ENCODE measurements at places on chromosomes 5 and 9. TPM values are rescaled to one million over a fixed set of nuclear protein-coding genes. Genes with fewer than 3 reads are reported as not detected.

Gene ACER2
- total RNA-seq: 9.5 TPM

Gene SLC6A19
- total RNA-seq: not detected

Gene TAL2
- total RNA-seq: not detected

Gene B4GALT1
- 19.8 TPM for total RNA-seq

- no peaks in the 10 kb centered on the region for H3K36me3 ChIP-seq
- H3K4me1 ChIP-seq: peaks cover 56% of the 10 kb centered on the region
- no peaks in the 10 kb centered on the region for H3K27me3 ChIP-seq
- H3K4me3 ChIP-seq: no peak overlapping the region
- no peak for DNase-seq
These were observed 39.9 kb downstream of the KIF4B start for GRCh38 chr5:155053501-155053900.

GRCh38 chr5:43412644-43413043 is 453 bp upstream of the CCL28 start:
- H3K36me3 ChIP-seq: no peaks in the 10 kb centered on the region
- H3K27me3 ChIP-seq: peaks cover 3% of the 10 kb centered on the region
- peaks cover 6% of the 10 kb centered on the region for H3K4me1 ChIP-seq
- H3K27ac ChIP-seq: no peak overlapping the region

Gene FAM151B
- 0.48 TPM for total RNA-seq

GRCh38 chr9:114428466-114428865 is 40.7 kb upstream of the AKNA start:
- H3K36me3 ChIP-seq: no peaks in the 10 kb centered on the region
- H3K27me3 ChIP-seq: no peaks in the 10 kb centered on the region
- no peak overlapping the region for H3K27ac ChIP-seq
- no peak for DNase-seq

Gene DMRT2
- total RNA-seq: not detected

GRCh38 chr9:37512437-37512836 is 26.7 kb downstream of the POLR1E start:
- H3K4me1 ChIP-seq: peaks cover 9% of the 10 kb centered on the region
- H3K36me3 ChIP-seq: peaks cover 5% of the 10 kb centered on the region
- H3K27me3 ChIP-seq: no peaks in the 10 kb centered on the region
- no peak for DNase-seq

DNA sequence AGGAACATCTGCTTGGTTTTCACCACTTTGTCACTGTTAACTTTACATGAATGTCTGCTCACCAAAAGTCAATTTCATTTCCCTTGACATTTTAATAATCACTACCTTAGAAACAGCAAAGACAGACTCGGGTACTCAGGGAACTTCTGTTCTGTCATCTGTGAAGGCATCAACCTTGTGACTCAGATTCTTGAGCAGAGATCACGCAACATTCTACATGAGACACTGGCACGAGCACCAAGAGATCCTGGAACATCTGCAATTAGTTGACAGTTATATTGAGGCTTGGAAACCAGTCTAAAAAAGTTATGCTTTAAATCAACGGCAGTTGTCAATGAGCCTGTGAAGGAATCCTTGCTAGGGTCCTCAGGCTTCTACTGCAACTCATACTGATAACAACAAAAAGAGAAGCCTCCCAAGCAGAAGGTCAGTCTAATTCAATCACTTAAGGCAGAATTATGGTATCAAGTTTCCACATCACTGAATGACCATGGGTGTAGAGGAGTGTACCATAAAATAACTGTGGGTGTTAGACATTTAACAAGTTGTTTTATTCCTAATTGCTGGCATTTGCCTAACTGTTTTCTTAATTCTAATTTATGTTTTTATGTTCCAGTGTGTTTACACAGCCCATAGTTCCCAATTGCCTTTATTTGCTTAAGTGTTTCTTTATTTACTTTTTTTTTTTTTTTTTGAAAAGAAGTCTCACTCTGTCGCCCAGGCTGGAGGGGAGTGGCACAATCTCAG is 3.3 kb upstream of the PBX3 start:
- DNase-seq: no peak
- H3K27me3 ChIP-seq: peaks cover 23% of the 10 kb centered on the region
- no peak overlapping the region for H3K4me3 ChIP-seq
- peaks cover 1% of the 10 kb centered on the region for H3K36me3 ChIP-seq
- H3K4me1 ChIP-seq: peaks cover 15% of the 10 kb centered on the region
- no peak overlapping the region for H3K27ac ChIP-seq

DNA sequence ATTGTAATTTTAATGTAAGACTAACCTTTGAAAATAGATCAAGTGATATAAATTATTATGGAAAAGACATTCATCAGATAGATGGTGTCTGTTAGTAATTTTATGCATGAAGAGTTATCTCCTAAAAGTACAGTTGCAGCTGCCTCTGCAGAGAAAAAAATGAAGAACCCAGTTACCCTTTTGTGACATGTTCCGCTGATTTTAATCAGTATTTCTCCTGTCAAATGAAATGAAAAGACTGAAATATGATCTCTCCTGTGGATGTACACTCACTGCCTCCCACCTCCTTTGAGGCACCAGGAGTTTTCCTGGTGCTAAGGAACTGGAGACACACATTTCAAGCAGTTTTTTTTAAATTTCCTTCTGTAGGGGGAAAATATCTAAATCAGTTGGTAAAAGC is 277.4 kb downstream of the KIF4B start:
- DNase-seq: no peak
- no peak overlapping the region for H3K4me3 ChIP-seq
- H3K27me3 ChIP-seq: no peaks in the 10 kb centered on the region
- no peaks in the 10 kb centered on the region for H3K36me3 ChIP-seq

DNA sequence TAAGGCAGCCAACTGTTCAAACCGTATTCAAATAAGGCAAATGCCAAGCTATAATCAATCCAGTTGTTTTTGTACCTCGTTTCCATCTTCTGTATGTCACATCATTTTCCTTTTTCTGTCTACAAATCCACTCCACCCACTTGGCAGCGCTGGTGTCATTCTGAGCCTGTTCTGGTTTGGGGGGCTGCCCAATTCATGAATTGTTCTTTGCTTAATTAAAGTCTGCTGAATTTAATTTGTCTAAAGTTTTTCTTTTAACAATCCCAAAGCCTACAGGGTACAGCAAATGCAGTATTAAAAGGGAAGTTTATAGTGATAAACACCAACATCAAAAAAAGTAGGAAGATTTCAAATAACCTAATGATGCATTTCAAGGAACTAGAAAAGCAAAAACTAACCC is 93.3 kb downstream of the GTF3C4 start:
- no peak overlapping the region for H3K27ac ChIP-seq
- peaks cover 2% of the 10 kb centered on the region for H3K27me3 ChIP-seq
- no peak overlapping the region for H3K4me3 ChIP-seq
- no peak for DNase-seq
- H3K36me3 ChIP-seq: no peaks in the 10 kb centered on the region

Gene RXRA
- total RNA-seq: 25.0 TPM

DNA sequence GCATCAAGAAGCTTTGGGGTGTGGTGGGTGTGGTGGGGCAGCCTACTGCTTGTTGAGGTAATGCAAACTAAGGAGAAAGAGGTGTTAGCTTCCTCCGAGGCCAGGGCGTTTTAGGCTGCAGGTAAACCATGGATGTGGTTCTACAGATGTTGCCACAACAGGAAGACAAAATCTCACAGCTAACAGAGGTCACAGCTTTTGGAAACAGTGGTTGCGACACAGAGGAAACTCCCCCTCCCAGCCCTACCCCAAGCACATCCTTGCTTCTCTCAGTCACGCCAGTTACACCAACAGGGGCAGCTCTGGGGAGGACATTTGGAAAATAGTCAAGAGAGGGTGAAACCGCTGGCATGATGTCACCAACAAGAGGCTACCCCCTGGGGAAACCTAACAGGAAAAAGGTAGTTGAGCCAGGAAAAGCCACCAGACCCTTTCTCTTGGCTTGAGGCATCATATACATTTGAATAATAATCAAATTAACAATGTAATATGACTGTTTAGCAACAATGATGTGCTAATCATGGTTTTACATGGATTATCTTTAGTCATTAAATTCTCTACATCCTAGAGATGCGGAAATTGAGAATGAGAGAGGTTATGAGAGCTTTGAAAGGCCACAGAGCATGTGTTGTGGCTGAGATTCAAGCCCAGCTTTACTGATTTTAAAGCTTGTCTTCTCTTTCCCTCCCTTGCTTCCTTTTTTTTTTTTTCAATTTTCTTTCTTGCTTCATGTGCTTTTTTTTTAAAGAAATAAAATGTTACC is 82.2 kb upstream of the IL12B start:
- no peaks in the 10 kb centered on the region for H3K36me3 ChIP-seq
- H3K4me1 ChIP-seq: peaks cover 26% of the 10 kb centered on the region
- H3K27ac ChIP-seq: no peak overlapping the region
- no peak overlapping the region for H3K4me3 ChIP-seq

GRCh38 chr5:137091472-137091871 is 407.7 kb downstream of the SPOCK1 start:
- DNase-seq: peak; percentile 64
- no peak overlapping the region for H3K4me3 ChIP-seq
- no peaks in the 10 kb centered on the region for H3K36me3 ChIP-seq
- peaks cover 46% of the 10 kb centered on the region for H3K4me1 ChIP-seq

Gene ACOT12
- not detected for total RNA-seq

- no peak overlapping the region for H3K27ac ChIP-seq
- H3K4me3 ChIP-seq: no peak overlapping the region
- peaks cover 1% of the 10 kb centered on the region for H3K27me3 ChIP-seq
- no peak for DNase-seq
- no peaks in the 10 kb centered on the region for H3K36me3 ChIP-seq
These were observed 4.3 kb upstream of the SLC22A5 start for GRCh38 chr5:132365213-132365612.

DNA sequence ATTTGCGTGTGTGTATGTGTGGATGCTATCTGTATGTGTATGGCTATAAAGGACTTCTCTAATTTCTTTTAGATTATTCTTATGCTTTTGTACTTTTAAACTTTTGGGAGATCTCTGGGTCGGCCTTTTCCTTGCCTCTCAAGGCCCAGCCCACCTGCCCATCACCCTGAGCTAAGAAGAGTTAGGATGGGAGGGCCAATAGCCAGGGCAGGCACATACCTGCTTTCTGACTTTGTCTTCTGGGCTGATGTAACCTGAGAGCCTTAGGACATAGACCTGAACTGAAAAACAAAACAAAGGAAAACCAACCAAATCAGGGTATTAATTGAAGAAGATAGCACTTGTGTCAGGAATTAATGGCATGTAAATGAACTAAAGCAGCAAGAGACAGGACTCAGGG is 100.2 kb downstream of the IRX1 start:
- H3K27ac ChIP-seq: no peak overlapping the region
- no peak overlapping the region for H3K4me3 ChIP-seq
- H3K27me3 ChIP-seq: no peaks in the 10 kb centered on the region

- peaks cover 50% of the 10 kb centered on the region for H3K4me1 ChIP-seq
- no peaks in the 10 kb centered on the region for H3K27me3 ChIP-seq
- DNase-seq: no peak
- peak overlapping the region; percentile 13 for H3K27ac ChIP-seq
- H3K36me3 ChIP-seq: 0 out of 2 replicates have a peak, but pooled peaks cover 2% of the 10 kb centered on the region
- no peak overlapping the region for H3K4me3 ChIP-seq
These were observed 102.4 kb downstream of the VAV2 start for GRCh38 chr9:133889584-133890301.

- no peak overlapping the region for H3K4me3 ChIP-seq
- no peaks in the 10 kb centered on the region for H3K36me3 ChIP-seq
- H3K27me3 ChIP-seq: no peaks in the 10 kb centered on the region
- DNase-seq: peak; percentile 76
- H3K4me1 ChIP-seq: peaks cover 33% of the 10 kb centered on the region
These were observed 98.4 kb downstream of the LIX1 start for GRCh38 chr5:97044052-97044451.

- no peak for DNase-seq
- peaks cover 3% of the 10 kb centered on the region for H3K27me3 ChIP-seq
- H3K36me3 ChIP-seq: no peaks in the 10 kb centered on the region
- no peak overlapping the region for H3K4me3 ChIP-seq
These were observed 1.6 kb downstream of the C1QTNF3 start for GRCh38 chr5:34041247-34041972.

Gene CENPH
- 86.4 TPM for total RNA-seq

- H3K4me1 ChIP-seq: peaks cover 12% of the 10 kb centered on the region
- DNase-seq: peak; percentile 59
- H3K27ac ChIP-seq: no peak overlapping the region
- H3K27me3 ChIP-seq: no peaks in the 10 kb centered on the region
- no peaks in the 10 kb centered on the region for H3K36me3 ChIP-seq
These were observed 123.6 kb downstream of the PALM2AKAP2 start for GRCh38 chr9:109903515-109904138.

DNA sequence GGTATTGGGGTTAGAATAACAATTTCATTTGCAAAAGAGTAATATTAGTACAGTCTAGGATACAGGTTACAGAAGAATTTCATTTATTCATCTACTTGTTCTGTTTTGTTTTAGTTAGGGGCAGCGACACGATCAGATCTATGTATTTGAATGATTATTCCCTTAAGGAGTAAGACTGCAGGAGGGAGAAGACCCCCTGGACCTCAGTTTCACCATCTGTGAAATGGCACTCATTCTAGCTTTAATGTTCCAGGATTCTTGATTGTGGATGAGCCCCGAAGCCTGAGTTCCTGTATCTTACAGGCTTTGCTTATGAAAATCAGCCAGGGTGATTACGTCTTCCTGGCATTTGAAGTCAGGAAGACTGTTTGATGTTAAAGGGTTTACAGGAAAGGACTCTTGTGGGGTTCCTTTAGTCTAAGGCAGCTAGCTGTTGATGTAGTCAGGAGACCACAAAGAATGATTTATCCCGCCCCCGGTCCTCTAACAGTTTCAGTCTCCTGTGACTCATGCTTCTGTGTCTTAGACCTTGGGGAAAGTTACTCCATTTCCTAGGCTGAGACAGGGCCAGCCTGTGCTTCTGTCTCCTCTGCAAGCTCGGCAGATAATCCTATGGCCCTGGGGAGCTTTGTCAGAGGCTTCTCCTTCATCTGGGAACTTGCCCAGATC is 11.5 kb downstream of the SMIM3 start:
- H3K4me1 ChIP-seq: peaks cover 28% of the 10 kb centered on the region
- no peak for DNase-seq
- no peak overlapping the region for H3K4me3 ChIP-seq
- H3K27ac ChIP-seq: peak overlapping the region; percentile 85
- no peaks in the 10 kb centered on the region for H3K27me3 ChIP-seq
- peaks cover 12% of the 10 kb centered on the region for H3K36me3 ChIP-seq

Gene IL7R
- 0.57 TPM for total RNA-seq

DNA sequence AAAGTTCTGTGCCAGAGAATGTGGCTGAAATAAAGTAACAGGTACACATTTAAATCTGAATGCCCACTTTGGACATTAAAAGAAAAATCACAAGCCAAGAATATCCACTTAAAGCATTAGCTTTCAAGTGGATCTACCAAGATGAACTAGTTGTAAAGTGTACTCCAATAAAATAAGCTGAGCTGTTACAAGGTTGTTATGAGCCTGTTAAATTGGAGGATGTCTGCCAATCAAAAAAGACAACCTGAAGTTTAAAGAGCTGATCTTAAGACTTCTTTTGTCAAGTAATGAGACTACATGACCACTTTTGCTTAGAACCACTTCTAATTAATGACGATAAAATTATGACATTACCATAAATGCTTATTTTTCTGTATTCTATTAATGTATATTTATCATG is 2.4 kb downstream of the FAM200C start:
- peaks cover 13% of the 10 kb centered on the region for H3K4me1 ChIP-seq
- H3K36me3 ChIP-seq: 0 out of 2 replicates have a peak, but pooled peaks cover 3% of the 10 kb centered on the region
- H3K27me3 ChIP-seq: no peaks in the 10 kb centered on the region
- DNase-seq: no peak
- H3K27ac ChIP-seq: no peak overlapping the region
- no peak overlapping the region for H3K4me3 ChIP-seq

All from WTC11 (cell line).